ENCODE measurements at places on chromosomes 5 and 9. TPM values are rescaled to one million over a fixed set of nuclear protein-coding genes. Genes with fewer than 3 reads are reported as not detected.

DNA sequence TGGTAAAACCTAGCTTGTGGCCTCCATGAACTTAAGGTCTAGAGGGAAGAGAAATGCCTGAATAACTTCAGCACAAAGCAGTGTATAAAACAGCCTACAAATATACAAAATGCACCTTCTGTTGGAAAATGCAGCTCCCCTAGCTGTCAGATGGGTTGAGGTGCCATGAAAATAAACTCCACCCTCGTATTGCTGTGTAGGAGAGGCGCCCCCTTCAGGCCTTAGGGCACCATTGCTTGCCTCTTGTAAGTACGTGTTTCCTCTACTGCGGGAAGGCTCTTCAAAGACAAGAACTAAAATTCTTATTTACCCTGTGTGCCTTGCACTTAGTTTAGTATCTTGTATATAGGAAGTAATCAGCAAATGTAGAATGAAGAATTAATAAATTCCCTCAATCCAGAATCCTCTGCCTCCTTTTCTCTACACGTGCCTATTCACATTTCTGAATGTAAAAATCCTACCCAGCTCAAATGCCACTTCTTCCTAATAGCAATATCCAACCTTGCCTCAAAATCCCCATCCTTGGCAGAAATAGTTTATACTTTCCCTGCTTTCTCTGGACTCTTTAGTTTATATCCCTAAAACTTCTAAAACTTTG is 393.7 kb upstream of the PDE4D start:
- H3K4me1 ChIP-seq: no peaks in the 10 kb centered on the region
- H3K36me3 ChIP-seq: no peaks in the 10 kb centered on the region
- H3K4me3 ChIP-seq: no peak overlapping the region
- no peaks in the 10 kb centered on the region for H3K27me3 ChIP-seq
- no peak overlapping the region for H3K27ac ChIP-seq
- DNase-seq: no peak

Gene ABLIM3
- total RNA-seq: not detected

DNA sequence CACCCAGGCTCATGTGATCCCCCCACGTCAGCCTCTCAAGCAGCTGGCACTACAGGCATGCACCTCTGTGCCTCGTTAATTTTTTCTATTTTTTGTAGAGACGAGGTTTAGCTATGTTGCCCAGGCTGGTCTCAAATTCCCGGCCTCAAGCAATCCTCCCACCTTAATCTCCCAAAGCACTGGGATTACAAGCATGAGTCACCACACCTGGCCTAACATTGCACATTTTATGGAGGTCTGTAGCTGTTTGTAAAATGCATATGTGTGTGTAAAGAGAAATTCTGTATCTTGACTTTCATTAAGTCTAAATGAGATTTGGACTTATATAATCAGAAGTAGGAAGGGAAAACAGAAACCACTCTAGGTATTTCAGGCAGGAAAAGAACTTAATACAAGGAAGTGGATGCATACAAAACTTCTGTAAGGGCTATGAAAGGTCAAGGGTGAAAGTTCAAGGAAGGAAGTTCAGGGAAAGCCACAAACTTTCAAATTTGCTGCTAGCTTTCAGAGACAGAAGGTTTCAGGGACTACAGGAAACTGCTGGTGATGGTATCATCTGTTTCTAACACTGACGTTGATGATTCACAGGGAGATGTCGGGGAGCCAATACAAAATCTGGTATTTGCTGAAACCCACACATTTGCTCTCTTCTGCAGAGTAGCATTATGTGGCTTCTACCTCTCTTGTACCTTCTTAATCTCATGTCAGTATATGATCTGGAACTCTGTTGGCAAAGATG is 209.4 kb downstream of the PIK3R1 start:
- H3K4me3 ChIP-seq: no peak overlapping the region
- H3K36me3 ChIP-seq: peaks cover 6% of the 10 kb centered on the region
- peaks cover 13% of the 10 kb centered on the region for H3K27me3 ChIP-seq
- H3K27ac ChIP-seq: peak overlapping the region; percentile 28
- H3K4me1 ChIP-seq: peaks cover 52% of the 10 kb centered on the region
- DNase-seq: peak; percentile 35

Gene GPRIN1
- 3.0 TPM for total RNA-seq

DNA sequence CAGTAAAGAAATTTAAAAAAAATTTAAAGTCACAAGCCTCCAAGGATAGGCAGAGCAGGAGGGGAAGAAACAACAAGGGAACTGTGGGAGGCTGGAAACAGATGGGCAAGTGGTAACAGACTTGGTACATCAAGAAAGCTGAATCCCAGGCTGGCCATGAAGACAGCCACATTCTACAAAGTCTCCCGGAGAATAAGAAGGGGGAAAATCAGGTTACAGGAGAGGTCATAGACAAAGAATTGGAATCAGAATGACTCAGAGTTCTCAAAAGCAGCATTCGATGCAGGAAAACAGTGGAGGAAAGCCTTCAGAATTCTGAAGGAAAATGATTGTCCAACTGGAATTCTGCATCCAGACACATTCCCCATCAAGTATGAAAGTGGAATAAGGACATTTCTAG is 129.7 kb downstream of the ADAMTS2 start:
- H3K27me3 ChIP-seq: no peaks in the 10 kb centered on the region
- H3K4me3 ChIP-seq: no peak overlapping the region
- H3K36me3 ChIP-seq: no peaks in the 10 kb centered on the region
- H3K4me1 ChIP-seq: no peaks in the 10 kb centered on the region

DNA sequence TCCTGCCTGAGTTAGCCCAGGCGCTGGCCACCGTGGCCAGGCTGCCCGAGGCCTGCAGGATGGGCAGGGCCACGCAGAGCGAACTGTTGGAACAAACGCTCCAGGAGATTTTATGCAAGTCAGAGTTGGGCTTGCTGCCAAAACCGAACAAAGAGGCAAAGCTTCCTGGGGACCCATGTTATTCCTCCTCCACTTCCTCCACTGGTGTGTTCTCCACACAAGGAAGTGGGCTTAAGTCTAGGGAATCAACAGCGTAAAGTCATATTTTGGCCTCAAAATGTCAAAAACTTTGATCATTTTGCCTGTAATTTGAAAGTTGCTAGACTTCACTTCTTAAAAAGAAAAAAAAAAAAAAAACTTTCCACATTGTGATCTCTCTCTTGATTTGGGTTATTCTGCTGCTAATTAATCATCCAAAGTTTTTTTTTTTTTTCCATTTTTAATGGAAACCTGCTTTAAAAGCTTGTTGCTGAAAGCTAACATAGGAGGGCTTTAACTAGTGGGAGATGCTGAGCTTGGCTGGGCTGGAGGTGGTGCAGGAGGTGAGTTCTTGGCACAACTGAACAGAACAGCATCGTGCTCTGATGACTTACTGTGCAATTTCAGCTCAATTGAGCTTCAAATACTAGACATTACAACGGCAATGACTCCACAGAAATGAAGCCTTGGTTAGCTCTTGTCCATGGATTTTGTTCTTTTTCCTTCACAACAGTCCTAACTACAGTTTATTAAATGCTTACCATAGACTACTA is 73.0 kb downstream of the PTPDC1 start:
- no peak overlapping the region for H3K27ac ChIP-seq
- DNase-seq: no peak
- H3K36me3 ChIP-seq: no peaks in the 10 kb centered on the region
- H3K4me1 ChIP-seq: peaks cover 8% of the 10 kb centered on the region
- peaks cover 2% of the 10 kb centered on the region for H3K27me3 ChIP-seq
- no peak overlapping the region for H3K4me3 ChIP-seq

GRCh38 chr5:167951116-167951515 is 340.3 kb upstream of the WWC1 start:
- no peaks in the 10 kb centered on the region for H3K27me3 ChIP-seq
- H3K27ac ChIP-seq: no peak overlapping the region
- DNase-seq: no peak

DNA sequence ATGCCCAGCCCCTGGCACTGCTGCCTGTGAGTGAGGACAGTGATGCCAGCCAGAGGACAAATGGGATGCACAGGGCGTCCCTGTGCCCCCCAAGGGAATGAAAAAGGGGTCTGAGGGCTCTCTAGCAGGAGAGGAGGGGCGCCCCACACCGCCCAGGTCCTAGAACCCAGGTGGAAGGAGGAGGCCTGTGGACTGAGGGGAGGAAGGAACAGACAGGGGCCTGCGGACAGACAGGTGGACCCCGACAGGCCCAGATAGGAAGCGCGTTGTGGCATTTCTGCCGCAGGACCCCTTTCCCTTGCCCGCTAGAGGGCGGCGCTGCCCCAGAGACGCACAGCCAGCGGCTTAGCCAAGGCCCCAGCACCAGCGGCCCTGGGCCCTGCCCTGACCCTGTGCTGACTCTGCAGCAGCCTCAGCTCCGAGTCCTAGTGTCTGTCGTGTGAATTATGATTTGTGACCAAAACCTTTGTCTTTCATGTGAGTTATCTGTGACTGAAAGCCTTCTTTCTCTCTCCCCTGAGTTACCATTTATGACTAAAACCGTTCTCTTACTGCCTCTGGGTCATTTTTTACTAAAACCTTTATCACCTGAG is 30.7 kb downstream of the TRIP13 start:
- DNase-seq: peak; percentile 69
- H3K4me1 ChIP-seq: peaks cover 21% of the 10 kb centered on the region
- peaks cover 15% of the 10 kb centered on the region for H3K36me3 ChIP-seq

- H3K27ac ChIP-seq: no peak overlapping the region
- no peak for DNase-seq
- no peaks in the 10 kb centered on the region for H3K4me1 ChIP-seq
- H3K27me3 ChIP-seq: no peaks in the 10 kb centered on the region
- no peak overlapping the region for H3K4me3 ChIP-seq
Observed at GRCh38 chr9:14441976-14442651, 128.2 kb upstream of the NFIB start.

Gene NPR3
- total RNA-seq: not detected

DNA sequence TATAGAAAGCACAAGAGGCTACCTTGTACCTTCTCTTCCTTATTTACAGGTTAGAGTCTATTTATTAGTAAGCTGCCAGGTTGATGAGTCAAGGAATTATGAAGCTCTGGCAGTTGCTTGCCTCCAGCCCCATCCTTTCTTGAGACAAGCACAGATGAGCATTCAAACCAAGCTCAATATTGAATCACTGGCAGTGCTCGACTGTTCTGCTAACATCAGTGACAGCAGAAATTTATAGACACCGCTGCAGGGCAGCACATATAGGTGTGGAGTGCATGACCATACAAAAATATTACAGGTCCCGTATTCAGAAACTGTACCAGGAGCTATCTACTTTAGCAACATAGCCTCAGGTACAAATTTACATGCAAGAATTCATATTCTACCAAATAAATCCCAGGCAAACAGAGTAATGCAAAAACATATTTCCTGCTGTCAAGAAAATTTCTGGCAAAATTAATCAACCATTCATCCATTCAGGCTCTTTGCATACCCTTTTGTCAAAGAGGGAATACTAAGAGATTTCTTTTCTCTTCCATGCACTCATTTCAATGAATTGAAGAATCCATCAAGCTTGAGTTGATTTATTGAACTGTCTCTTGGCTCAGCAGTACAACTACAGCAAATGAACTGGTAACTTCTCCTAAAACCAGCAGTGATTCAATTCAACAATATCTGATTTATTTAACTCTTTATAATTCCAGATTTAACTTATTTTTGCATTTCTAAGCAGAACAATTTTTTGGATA is 26.9 kb upstream of the PCA3 start:
- H3K4me3 ChIP-seq: no peak overlapping the region
- peaks cover 10% of the 10 kb centered on the region for H3K27me3 ChIP-seq
- H3K27ac ChIP-seq: no peak overlapping the region
- H3K4me1 ChIP-seq: no peaks in the 10 kb centered on the region
- no peak for DNase-seq

Gene ADAM19
- total RNA-seq: 229 TPM

Gene SNCB
- total RNA-seq: not detected

GRCh38 chr9:127283917-127284497 is 19.4 kb downstream of the GARNL3 start:
- no peak overlapping the region for H3K27ac ChIP-seq
- DNase-seq: no peak
- peaks cover 4% of the 10 kb centered on the region for H3K4me1 ChIP-seq
- peaks cover 38% of the 10 kb centered on the region for H3K27me3 ChIP-seq
- no peaks in the 10 kb centered on the region for H3K36me3 ChIP-seq

Gene NNT
- total RNA-seq: 64.8 TPM

Gene PCDHGA6
- total RNA-seq: 0.48 TPM

GRCh38 chr5:71645030-71645429 is 57.9 kb downstream of the MCCC2 start:
- no peak overlapping the region for H3K27ac ChIP-seq
- H3K27me3 ChIP-seq: no peaks in the 10 kb centered on the region
- H3K4me1 ChIP-seq: peaks cover 3% of the 10 kb centered on the region
- H3K36me3 ChIP-seq: peaks cover 67% of the 10 kb centered on the region

Gene GOLGA1
- 16.1 TPM for total RNA-seq

DNA sequence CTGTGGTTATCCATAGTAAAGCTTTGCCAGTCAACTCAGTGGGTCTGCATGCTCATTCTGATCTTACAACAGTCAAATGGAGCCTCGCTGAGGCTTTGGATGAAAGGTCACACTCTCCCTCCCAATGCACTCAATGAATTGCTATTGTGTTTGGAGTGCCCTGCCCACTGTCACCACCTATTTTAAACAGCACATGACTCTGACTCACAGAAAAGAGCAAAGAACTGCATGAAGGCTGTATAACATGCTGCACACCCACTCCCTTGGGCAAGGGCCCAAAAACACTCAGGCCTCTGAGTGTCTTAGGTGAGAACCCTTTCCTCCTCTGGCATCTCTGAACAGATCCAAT is 118.7 kb upstream of the CCDC112 start:
- H3K36me3 ChIP-seq: no peaks in the 10 kb centered on the region
- H3K27ac ChIP-seq: no peak overlapping the region
- peaks cover 8% of the 10 kb centered on the region for H3K27me3 ChIP-seq
- no peak overlapping the region for H3K4me3 ChIP-seq

Gene CNTNAP3B
- not detected for total RNA-seq

DNA sequence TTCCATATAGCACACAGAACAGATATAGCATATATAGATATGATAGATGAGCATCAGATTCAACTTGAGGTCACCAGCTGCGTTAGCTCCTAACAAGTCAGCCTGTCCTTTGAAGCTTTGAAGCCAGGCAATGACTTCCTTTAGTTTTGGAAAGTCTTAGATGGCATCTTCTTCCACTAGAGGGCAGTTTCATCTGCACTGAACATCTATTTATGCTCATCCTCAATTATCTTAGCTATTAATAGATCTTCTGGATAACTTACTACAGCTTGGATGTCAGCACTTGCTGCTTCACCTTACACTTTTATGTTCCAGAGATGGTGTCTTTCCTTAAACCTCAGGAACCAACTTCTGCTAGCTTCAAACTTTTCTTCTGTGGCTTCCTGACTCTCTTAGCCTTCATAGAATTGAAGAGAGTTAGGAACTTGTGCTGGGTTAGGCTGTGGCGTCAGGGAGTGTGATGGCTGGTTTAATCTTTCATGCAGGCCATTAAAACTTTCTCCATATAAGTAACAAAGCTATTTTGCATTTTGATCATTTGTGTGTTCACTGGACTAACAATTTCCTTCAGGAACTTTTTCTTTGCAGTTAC is 1401.4 kb downstream of the EFNA5 start:
- H3K27me3 ChIP-seq: no peaks in the 10 kb centered on the region
- DNase-seq: no peak
- H3K36me3 ChIP-seq: no peaks in the 10 kb centered on the region
- no peak overlapping the region for H3K4me3 ChIP-seq
- H3K27ac ChIP-seq: no peak overlapping the region

Gene CDH6
- not detected for total RNA-seq

Gene SEMA6A
- total RNA-seq: not detected

Gene SPINK1
- total RNA-seq: not detected
